ENCODE measurements at places on chromosomes 7 and 10.

GRCh38 chr7:112199672-112200071 is 6.5 kb downstream of the DOCK4 start:
- DNase-seq, result no peak

DNA sequence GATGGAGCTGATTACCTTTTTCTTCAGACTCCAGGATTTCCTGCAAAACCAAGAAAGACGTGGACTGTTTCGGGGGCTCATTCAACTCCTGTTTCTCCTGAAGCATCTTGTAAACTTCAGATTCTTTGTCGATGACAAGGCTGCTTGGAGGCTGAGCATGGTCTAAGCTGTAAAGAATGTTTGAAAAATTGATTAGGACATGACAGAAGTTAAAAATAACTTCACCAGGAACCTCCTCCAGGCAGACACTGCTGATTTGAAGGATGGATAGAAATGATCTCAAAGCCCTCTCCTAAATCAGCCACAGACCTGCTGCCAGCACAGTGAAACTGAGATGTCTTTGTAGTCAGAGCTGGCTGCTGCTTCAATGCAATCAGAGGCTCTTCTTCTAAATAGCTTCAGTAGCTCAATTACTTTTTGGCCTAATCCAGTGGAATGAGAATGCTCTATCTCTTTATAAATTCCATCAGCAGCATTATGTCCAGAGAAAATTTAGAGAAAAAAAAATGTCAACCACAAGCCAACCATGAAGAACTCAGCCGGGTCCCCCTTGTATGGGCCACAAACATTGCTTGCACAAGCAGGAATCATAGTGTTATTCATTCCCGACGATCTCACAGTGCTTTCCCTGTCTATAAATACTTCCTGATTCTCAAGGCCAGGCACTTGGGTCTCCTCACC is 43.5 kb downstream of the PDLIM1 start:
- no peak for DNase-seq

GRCh38 chr7:30846378-30846777 is 65.3 kb upstream of the AQP1 start:
- DNase-seq, result no peak

DNA sequence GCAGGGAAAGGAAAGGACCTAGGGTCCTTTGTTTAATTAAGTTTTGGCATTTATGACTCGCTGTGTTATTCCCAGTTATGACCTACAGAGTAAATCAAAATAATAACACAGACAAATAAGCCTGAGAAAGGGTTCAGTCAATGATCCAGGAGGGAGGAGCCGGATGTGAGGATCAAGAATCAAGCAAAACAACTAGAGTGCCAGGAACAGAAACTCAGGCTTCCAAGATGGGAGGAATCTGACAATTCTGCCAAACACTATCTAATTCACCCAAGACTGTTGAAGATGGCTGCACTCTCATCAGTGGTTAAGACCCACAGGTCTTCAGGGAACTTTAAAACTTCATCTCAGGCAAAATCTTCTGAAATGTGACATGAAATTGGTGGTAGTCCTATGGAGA is 50.3 kb upstream of the PIP4K2A start:
- no peak for DNase-seq

- DNase-seq, result peak; percentile 61
Measured at GRCh38 chr7:116984917-116985316, 31.6 kb downstream of the ST7 start.

DNA sequence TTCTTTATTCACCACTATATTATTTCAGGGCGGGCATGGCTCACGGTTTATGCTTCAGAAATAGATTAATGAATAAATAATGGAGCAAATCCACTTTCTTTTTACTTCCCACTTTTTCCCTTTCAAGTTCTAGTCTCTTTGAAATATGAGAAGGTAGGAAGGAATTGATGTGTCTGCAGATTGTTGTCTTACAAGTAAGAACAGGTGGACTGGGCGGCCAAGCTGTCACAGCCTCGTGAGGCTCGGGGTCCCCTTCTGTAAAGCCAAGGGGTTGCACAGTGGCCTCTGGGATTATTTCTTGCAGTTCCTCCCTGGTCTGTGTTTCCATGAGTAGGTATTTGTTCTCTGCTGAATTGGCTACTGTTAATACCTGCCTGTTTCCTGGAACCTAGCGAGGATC is 11.2 kb downstream of the VWA2 start:
- no peak for DNase-seq

GRCh38 chr10:70162151-70162891 is 8.0 kb downstream of the SAR1A start:
- DNase-seq, result no peak

GRCh38 chr7:114527589-114527988 is 113.0 kb downstream of the FOXP2 start:
- DNase-seq, result no peak

GRCh38 chr7:128697302-128697905 is 25.3 kb downstream of the GARIN1A start:
- DNase-seq, result no peak

Data from NCI-H1105 treated with DMSO at 0.1 percent for 48 hours (cell line).